HTR-8/SVneo (cell line): ENCODE measurements at places on chromosomes 3 and 15.

GRCh38 chr3:167892205-167892604 is 156.7 kb downstream of the SERPINI1 start:
- DNase-seq, result no peak

GRCh38 chr3:57557085-57557537 is 1.0 kb downstream of the PDE12 start:
- peak; percentile 27 for DNase-seq

DNA sequence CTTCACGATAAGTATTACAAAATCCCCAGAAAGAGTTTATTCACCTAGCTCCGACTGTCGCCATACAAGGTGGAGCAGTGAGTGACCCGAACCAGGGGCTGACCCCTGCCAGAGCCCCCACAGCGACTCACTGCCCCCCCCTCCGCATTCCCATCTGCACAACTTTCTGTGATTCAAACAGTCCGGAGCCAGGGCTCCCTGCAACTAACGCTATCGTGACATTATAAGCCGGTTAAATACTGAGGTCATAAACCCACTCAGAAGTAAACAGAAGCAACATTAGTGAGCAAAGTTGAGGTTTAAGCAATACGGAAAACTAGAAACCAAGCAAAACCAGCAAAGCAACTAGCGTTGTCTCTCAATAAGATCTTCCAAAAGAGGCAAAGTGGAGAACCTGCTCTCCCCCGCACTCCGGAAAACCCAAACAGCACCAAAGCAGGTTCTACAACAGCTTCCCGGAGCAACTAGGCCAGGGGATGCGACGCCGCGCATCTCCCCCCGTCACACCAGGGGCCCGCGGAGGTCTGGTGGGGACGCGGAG is 642 bp downstream of the SCAP start:
- no peak for DNase-seq

DNA sequence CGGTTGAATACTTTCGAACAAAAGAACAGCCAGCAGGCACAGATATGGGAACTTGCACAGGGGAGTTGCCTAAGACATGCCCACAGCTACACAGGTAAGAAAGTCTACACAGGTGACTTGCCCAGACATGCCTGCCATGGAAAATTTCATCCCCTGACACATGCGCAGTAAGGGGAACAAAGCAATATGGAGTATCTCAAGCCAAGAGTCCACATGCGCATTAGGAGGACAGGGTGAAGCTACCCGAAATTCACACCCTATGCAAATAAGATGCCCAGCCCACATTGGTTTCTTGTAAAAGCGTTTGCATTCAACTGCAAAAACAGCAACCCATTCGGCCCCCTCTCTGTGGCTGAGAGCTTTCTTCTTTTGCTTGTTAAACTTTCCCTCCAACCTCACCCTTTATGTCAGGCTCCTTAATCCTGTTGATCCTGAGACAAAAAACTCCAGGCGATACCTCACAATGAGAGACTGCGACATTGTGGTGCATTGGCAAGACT is 49.3 kb upstream of the TRPM1 start:
- DNase-seq, result no peak

GRCh38 chr3:172216911-172217310 is 177.5 kb downstream of the FNDC3B start:
- DNase-seq, result no peak

- no peak for DNase-seq
These were observed 530.2 kb downstream of the SOX2 start for GRCh38 chr3:182241766-182242488.

DNA sequence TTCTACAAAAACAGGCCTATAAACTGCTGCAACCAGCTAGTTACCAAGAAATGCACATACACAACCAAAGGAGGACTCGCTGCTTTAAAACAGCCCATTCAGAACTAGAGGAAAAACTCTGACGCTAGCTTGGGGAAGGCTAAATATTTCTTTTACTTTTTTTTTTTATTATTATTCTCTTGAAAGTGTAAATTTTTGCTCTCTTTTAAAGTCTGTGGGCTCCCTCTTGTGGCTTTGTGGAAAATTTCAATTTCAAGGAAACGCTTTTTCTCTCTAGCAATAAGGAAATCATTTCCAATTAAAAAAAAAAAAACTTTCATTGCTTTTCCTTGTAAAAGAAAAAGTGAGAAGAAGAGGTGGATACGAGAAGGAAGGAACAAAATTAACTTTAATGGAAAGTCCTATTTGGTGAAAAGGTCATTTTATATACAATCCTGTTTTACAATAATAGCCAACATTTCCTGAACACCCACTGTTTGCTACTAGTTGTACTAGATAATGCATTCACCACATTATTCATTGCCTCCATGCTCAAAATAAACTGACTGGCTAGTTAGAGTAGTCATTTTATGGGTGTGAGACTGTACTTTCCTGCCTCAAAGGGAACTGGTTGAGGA is 51.2 kb upstream of the SAMMSON start:
- DNase-seq, result peak; percentile 5

GRCh38 chr3:126211569-126211968 is 31.2 kb upstream of the ALDH1L1 start:
- no peak for DNase-seq

GRCh38 chr3:171028779-171029232 is 2.3 kb upstream of the SLC2A2 start:
- peak; percentile 69 for DNase-seq

DNA sequence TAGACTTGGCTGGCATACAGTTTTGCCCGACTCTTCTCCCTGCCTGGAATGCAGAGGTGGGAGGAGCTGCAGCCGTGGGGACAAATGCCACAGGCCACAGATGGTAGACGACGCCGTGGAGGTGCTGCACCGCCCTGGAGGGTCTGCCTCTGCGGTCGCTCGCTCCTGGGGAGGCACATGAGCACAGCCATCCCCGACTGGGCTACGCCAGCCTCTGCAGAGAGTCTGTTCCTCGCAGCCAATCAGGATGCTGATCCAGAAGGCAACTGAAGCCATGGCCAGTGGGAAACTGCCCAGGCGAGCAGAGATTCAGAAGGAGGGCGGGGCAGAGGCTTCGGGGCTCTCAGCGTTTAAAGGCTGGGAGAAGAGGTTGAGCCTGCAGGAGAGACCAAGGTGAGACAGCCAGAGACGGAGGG is 11.9 kb upstream of the LRRC15 start:
- no peak for DNase-seq

DNA sequence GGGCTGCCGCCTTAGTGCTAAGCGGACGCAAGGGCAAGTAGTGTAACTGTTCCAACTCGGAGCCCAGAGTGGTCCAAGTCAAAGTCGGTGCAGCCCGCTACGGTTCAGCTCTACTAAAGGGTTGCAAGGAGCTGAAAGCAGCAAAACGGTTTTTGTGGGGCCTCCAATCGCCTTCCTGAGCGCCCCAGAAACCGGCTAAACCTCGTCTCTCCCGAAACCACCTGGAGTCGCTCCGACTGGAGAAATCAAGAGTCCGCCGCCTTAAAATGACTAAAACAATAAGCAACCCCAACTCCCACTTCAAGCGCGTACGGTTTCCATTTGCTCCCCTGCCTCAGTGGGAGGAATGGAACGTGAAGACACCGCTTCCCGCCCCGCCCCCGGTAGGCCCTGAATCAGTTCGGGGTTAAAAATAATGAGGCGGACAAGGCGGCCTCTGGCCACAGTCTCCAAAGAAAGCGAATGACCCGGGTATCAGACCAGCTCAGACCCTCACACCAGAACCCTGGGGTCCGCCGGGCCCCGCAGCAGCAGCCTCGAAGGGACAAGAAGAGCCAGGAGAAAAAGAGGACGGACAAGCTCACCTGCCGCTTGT is 401 bp downstream of the SEC11A start:
- DNase-seq, result no peak

DNA sequence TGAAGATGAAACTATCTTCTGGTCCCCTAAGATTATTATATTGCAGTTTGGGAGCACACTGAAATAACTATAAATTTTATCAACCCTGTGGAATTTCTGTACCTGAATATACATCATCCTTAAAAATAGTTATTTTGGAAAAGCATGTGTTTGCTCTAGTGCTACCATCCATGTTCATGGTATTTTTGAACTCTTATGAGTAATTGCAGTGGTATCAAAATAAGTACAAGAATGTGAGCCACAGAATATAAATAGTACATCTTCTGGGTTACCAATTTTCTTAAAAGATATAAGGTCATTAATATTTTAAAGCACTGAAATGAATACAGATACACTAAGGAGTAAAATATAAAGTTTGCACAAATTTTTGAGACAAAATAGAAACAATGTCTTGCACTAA is 206.5 kb downstream of the CBLB start:
- DNase-seq, result no peak

DNA sequence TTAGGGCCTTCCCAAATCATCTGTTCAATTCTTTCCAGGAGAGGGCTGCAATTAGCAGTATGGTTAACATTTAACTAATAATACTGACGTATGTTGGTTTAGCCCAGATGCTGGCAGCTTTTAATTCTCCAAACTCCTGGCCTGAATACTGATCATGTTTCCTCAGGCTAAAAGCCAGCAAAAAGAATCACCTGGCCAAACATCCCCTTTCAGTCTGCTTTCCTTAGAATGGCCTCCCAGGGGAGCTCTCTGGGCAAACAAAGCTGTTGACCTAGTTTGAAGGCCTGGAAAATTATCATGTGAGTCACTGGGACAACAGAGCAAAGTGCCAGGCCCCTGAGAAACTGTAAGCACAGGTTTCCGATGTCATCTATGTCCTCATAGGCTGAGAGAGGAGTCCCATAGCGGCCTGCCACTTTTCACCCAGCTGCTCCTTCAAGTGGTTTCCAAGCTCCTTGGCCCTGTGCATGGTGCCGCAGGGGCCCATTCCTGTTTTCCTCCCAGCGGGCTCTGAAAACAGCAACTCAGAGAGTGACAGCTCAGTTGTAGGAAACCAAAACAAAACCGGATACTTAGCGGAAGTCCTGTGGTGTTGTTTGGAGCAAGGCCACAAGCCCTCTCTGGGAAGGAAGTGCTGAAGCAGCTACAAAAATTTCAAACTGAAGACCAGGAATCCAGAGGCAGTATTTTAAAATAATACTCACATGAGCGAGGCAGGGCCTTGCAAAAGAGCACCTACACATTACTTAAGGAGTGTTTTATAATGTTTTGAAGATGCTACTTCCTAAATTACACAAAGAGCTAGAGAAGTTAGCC is 36.5 kb upstream of the RAB11A start:
- peak; percentile 77 for DNase-seq

- no peak for DNase-seq
These were observed 113.9 kb downstream of the TMEM108 start for GRCh38 chr3:133152056-133152455.

DNA sequence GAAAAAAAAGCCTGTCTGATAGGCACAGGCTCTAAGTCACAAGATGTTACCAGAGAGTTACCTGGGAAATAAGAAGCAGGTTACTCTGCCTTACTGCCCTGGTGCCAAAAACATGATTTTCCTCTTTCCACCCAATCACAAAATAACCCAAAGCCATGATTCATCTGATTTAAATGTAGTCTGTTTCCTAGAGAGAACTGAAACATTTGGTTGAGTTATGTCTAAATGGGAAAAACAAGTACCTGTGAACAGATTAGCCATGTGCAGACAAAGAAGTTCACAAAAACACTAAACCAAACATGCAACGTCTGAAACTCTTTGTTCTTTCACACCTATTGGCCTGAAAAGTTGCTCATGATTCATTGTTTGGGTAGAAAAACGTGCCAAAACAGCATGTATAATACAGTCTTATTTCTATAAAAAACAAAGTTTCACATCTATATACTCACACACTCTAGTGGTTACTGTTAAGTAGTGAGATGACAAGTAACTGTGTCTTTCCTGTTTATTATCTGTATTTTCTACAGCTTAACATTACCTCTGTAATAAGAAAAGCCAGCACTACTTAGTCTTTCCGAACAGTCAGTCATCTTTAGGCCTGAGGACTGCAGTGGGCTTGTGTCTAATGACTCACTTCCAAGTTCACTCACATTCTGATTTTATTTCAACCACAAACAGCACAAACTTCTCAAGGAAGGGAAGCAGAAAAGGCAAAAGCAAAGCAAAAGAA is 30.2 kb downstream of the FAM174B start:
- no peak for DNase-seq

DNA sequence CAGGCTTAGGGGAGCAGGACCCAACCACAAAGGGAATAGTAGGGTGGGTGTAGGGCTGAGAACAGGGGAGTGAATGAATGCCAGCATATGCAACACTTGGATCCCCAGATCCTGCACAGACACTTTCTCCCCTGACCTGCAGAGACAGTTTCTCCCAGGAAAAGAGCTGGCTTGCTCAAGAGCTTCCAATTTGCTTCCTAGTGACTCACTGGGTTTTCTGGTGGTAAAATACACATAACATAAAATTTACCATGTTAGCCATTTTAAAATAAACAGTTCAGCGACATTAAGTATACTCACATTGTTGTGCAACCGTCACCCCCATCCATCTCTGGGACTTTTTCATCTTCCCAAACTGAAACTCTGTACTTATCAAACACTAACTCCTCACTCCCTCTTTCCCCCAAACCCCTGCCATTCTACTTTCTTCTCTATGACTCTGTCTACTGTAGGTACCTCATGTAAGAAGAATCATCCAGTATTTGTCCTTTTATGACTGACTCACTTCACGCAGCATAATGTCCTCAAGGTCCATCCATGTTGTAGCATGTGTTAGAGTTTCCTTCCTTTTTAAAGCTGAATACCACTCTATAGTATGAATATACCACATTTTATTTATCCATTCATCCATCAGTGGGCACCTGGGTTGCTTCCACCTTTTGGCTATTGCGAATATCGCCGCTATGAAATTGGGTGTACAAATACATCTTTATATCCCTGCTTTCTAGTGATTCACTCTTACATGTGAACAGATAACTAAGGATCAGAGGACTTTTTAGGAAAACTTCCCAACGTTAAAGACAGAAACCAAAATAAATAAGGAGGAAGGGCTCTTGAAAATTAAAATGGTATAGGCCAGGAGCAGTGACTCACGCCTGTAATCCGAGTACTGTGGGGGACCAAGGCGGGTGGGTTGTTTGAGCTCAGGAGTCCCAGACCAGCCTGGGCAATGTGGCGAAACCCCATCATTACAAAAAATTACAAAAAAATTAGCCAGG is 95.6 kb upstream of the TJP1 start:
- no peak for DNase-seq

DNA sequence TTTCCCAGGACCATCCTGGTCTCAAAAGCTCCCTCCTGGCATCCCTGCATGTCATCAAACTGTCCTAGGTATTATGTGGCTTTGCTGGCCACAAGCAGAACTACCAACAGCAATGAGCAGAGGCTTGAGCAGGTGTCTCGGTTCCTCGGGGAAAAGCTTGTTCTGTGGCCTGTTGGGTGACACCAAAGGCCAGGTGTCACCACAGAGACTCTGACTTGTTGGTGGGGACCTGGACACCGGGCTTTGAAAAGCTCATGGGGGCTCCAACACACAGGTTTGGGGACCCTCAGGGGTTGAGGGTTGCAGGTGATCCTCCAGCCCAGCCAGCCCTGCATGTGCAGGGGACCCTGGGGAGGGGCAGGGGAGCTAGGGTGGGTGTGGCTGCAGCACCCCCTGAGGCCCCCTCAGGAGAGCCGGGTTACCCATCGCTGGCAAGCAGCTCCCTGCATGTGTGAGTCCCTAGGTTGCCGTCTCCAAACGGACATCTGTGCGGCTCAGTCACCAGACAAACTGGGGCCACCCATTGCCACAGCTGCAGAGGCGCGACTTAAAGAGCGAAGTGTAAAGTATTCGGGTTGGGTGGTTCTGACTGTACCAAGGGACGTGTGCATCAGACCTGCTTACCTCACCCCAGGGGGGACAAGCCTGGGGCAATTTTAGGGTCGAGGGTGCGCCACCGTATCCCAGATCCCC is 140.1 kb downstream of the CHSY1 start:
- no peak for DNase-seq
